Mucosa of descending colon (tissue), 3 donors: ENCODE measurements at places on chromosomes 4 and X. TPM values are rescaled to one million over a fixed set of nuclear protein-coding genes. Genes with fewer than 3 reads are reported as not detected.

Gene ADH7
- not detected for total RNA-seq

Gene MAP9
- total RNA-seq, result 2.1 TPM

Gene SOD3
- total RNA-seq, result 33.0 TPM

Gene SSX2
- total RNA-seq, result not detected

Gene PTCHD1
- 0.63 TPM for total RNA-seq

Gene SMIM31
- 32.5 TPM for total RNA-seq

Gene CAPN6
- 4.9 TPM for total RNA-seq

- DNase-seq, result no peak
These were observed 33.3 kb upstream of the UGT2A3 start for GRCh38 chr4:68984947-68985346.

DNA sequence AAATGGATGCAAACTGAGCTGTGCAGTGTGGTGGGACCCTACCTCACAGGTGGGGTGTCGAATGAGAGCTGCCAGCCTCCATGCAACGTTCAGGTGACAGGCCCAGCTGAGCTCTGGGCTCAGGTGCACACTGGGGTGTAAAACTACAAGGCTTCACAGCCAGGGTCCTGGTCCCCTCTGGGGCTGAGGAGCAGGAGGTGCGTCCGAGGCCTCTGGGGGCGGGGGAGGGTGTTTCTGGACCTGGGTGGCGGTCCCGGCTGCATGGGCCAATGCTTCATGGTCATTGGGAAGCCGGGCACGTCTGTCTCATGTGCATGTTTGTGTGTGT, 26.5 kb upstream of the SORCS2 start:
- no peak for DNase-seq

GRCh38 chrX:9690046-9690445, 75.6 kb downstream of the GPR143 start:
- no peak for DNase-seq

DNA sequence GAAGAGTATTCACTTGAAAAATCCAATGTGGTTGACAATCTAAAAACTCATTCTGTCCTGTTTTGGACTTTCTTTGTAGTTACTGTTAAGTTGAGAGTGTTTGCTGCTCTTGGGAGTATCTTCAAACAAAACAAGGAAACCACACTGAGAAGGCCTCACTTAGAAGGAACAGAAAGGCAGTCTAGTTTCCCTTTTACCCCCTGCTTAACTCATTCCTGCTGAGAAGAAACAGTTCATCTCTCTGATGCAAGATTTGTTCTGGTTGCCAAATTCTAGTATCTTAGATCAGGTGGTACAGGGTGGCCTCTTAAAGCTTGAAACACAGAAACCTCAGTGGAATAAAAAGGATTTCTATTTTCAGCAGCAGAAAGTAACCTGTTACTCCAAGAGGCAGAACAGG, 41.4 kb downstream of the GUCY2F start:
- DNase-seq, result no peak

GRCh38 chr4:119046263-119046662, 89.4 kb upstream of the MYOZ2 start:
- DNase-seq, result peak; percentile 51

GRCh38 chrX:12065251-12065650, 73.0 kb upstream of the FRMPD4 start:
- no peak for DNase-seq

DNA sequence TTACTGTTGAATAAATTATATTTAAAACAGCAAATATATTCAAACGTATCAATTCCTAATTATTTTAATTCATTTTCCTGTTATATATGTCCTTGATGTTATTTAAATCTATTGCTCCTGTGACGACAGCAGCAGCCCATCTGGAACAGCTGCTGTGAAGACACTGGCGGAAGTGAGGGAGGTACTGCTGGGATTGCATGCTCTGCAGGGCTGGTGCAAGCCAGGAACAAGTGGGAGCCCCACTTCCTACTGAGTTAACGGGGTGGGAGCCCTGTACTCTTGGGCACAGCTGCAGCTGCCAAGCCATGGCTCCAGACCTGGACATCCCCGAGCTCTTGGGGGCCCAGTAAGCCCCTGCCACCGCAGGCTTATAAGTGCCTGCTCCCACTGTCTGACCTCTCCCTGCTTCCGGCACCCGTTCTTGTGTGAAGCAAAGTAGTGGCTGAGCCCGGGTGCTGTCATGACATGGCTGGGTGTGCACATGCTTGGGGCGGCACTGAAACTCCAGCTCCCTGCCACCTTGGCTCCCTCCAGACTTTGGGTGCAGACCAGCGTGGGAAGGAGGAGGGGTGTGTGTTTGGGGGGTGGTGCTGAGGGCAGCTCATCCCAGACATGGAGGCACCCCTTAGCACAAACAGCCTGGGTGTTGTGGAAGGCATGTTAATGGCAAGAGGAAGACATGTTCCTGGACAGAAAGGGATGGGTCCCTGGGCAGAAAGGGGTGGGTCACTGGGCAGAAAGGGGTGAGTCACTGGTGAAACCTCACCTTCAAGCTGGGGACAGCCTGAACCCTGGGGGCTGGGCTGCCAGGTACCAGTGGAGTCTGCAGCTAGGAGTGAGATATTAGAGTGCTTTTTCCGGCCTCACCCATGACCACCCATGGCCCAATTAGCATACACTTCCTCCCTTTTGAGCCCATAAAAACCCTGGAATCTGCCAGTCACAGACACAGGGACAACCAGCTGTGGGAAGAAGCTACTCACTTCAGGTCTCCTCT, 1981.3 kb upstream of the IGFBP7 start:
- no peak for DNase-seq

DNA sequence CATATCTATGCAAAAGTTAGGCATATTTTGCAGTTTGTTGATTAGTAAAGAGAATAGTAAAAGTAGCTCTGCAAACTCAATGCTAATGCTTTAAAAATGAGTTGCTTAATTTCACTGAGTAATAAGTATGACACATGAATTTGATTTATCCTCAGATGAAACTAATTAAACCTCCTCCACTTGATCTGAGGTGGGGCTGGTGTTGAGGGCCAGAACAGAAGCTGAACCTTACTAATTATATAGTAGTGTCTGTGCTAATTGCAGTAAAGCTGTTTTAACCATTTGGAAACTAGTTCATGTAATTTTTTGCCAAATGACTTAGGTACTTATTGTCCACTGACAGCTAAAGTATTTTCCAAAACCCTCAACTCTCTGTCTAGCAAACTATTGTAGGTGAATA, 7.7 kb upstream of the PGAM4 start:
- no peak for DNase-seq

GRCh38 chrX:82945332-82945731, 562.8 kb upstream of the POU3F4 start:
- no peak for DNase-seq

GRCh38 chr4:7783541-7783940, 156.1 kb downstream of the AFAP1 start:
- no peak for DNase-seq

- no peak for DNase-seq
These were observed 13.2 kb downstream of the PSAPL1 start for GRCh38 chr4:7421356-7422150.

GRCh38 chr4:117831060-117831683, 203.1 kb upstream of the NDST3 start:
- DNase-seq, result no peak
